ENCODE measurements at places on chromosomes 4 and X.

- peak; percentile 91 for DNase-seq
Observed at GRCh38 chr4:117084866-117085701, at the start of gene TRAM1L1. TSS of gene TRAM1L1 (minus strand) at chr4:117085576. CDS start at chr4:117085393, 183 bp downstream.

DNA sequence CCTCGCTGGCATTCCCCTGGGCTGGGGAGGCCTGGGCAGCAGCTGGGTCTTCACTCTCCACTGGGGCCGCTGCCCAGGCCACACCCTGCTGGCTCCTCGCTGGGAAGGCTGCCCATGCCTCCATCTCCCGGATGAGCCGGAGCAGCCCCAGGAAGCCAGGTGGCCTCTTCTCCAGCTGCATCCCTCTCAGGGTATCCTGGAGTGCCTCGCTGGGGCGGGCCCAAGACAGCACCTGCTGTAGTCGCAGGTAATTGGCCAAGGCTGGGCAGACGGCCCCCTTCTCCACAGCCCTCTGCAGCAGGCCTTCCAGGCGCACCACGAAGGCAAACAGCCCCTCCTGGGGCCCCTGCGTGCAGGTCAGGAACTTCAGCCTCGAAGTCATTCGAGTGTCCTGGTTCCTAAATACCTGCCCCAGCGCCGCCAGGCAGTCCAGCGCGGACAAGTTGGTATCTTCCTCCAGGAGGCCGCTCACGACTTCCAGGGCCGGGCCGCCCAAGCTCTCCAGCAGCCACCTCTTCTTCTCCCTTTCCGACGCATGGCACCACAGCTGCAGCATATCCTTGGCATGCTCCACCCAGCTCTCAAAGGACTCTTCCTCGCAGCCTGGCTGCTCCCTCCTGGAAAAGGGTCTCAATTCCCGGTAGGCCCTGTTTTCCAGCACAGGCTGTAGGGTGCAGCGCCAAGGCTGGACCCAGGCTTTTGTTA, 3.7 kb downstream of the PNMA6E start:
- DNase-seq, result no peak

DNA sequence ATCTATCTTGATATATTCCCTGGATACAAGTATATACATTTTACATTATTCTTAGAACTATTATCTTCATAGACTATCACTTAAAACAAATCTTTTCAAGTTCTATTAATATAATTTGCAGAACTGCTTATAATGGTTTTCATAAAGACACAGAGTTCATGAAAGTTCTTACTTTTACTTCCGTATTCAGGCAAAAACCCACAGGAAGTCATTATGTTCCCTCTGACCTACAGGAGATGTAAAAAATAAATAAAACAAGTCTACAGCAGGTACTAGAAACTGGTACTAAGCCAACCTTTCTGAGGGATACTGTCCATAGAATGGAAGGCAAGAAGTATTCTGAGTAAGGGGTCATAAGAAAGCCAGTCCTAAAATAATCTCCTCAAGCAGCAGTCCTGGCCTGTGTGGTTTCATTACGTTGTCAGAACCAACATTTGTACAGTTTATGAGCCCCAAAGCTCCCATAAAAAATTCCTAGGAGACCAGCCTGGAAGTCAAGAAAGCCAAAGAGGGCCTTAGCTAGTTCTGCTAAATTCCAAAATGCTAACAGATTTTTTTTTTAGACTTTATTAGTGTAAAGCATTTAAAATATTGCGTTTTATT, 68.6 kb downstream of the CAMK2D start:
- DNase-seq, result no peak

DNA sequence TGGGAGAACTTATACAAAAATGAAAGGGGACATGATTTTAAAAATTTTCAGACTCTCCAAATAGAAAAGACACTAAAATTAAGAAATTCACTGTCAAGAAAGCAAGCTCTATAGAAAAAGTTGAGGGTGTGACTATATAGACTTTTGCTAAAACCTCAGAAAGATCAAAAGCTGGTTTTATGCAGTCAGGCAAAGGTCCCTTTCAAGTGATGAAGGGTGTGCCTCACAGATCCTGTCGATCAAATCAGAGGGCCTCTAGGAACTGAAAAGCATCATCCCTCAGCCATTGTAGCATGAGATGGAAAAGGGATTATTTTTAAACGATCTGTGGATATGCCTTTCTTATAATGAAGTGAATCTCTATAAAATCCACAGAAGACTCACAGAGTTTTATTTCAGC, 116.5 kb downstream of the FAM13A start:
- no peak for DNase-seq

DNA sequence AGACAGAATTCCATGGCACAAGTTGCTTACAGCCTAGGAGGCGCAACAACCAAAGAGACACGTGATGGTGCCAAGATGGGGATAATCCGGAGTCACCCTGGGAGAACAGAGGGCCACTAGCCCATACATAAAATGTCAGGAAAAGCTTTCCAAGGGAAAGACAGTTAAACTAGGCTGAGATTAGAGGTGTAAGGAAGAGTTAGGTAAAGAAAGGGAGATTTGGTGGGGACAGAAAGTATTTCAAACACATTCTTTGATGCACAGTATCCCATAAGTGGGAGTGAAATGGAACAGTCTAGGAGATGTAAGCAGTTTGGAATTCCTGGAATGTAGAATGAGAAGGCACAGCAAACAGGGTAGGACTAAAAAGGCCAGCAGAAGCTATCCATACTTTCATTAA, 860.9 kb upstream of the LCORL start:
- DNase-seq, result peak; percentile 42

GRCh38 chr4:60808726-60809485, 391.2 kb upstream of the ADGRL3 start:
- no peak for DNase-seq

DNA sequence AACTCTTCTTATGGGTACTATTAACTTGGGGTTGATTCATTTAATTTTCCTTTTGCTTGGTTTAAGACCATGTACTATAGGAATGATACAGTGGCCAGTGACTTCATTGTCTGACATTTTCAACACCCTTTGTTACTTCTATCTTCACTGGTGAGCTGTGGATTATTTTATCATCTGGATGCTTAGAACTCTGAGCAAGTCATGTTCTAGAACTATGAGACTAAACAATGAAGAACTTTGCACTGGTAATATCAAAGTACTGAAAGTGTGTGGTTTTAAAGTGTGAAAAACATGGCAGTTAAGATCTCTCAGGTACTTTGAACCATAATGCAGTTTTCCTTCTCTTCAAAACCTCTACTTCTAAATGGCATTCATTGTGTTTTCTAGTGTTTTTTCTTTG, 47.8 kb downstream of the MAP7D3 start:
- no peak for DNase-seq

DNA sequence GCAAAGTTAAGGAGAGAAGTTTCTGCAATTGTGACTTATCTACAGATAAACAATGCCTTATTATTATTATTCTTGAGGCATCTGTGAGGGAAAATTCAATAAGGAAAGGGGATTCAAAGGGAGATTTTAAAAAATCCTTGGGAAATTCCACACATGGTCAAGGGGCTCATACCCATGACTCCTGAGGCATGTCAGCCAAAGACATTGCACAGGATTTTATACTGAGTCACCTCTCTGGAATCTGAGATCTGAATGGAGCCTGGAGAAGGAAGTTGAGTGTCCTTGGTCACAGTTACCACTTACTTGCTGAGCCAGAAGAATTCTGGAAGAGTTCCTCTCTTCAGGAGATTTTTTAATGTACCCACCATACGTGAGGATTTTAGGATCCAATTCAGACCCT, 14.4 kb upstream of the CXCL8 start:
- DNase-seq, result peak; percentile 14

GRCh38 chrX:130167040-130167439, 1.4 kb upstream of the AIFM1 start:
- no peak for DNase-seq
